ENCODE measurements at places on chromosomes 1 and 21.

DNA sequence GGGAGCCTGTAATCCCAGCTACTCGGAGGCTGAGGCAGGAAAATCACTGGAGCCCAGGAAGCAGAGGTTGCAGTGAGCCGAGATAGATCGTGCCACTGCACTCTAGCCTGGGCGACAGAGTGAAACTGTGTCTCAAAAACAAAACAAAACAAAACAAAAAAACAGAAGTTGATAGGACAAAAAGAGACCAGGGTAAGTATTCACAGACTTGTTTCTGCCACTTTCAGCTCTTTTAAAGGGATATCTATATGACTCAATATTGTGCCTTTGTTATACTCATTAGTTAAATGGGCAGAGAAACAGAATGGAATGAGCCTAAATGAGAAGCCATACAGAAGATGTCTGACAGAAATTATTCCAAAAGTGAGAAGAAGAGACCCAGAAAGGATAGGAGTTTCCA is 23.1 kb upstream of the ABL2 start:
- no peak for DNase-seq

DNA sequence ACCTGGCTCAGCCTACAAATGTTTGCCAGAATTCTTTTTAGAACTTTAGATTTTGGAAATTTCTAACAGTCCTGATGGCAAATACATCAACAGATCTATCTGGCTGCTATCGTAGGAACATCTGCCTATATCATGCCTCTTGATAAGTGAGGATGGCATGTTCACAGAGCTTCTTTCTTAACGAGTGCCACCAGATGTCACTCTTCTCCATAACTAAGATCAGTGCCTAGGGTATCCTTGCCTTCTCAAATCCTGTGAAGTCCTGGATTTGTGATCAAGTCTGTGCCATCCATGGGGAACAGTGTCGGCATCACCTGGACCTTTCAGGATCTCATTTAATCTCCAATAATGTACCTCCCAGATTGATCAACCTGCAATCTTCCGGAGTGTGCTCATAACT is 36.5 kb upstream of the CD5L start:
- no peak for DNase-seq

GRCh38 chr1:95041491-95042165 is 31.1 kb downstream of the ALG14 start:
- no peak for DNase-seq

DNA sequence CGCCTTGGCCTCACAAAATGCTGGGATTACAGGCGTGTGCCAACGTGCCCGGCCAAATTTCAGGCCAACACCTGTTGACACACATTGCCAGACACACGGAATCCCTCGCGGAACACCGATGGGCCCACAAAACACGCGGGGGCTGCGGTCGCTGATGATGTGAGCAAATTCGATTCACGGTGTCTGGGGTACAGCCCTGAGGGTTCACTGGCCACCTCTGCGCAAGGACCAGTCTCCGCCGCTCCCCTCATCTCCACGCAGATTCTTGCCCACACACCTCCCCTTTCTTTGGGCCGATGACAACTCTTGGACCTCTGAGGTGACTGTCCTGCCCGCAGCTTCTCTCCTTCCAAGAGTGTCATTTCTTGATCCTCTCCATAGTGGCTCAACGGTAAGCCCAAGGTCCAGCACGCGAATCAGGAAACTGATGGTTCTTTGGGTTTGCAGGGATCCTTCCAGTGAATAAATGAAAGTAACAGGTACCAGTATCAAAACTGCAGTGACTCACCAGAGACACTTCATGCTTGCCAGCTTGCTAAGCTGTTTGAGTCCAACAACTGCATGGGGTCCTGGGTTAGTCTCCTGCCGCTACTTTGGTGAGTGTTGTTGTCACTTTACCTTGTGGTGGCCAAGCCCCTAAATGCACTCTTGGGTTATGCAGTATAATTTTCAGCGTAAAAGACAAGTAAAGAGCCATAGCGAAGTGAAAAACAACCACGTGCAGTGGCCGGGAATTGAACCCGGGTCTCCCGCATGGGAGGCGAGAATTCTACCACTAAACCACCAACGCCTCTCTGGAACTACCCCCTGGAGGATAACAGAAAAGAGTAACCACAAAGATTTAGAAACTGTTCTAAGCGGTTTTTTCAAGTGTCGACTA is 11.0 kb upstream of the RNU1-3 start:
- DNase-seq: peak; percentile 49

GRCh38 chr1:55021942-55022546 is 17.3 kb upstream of the PCSK9 start:
- DNase-seq: peak; percentile 14

Data from activated naive CD8-positive, alpha-beta T cell treated with anti-CD3 and anti-CD28 coated beads, Interleukin-2, amount 50 U/mL, for 16 hours (primary cell).